ENCODE measurements at places on chromosomes 6 and 20. TPM values are rescaled to one million over a fixed set of nuclear protein-coding genes. Genes with fewer than 3 reads are reported as not detected.

DNA sequence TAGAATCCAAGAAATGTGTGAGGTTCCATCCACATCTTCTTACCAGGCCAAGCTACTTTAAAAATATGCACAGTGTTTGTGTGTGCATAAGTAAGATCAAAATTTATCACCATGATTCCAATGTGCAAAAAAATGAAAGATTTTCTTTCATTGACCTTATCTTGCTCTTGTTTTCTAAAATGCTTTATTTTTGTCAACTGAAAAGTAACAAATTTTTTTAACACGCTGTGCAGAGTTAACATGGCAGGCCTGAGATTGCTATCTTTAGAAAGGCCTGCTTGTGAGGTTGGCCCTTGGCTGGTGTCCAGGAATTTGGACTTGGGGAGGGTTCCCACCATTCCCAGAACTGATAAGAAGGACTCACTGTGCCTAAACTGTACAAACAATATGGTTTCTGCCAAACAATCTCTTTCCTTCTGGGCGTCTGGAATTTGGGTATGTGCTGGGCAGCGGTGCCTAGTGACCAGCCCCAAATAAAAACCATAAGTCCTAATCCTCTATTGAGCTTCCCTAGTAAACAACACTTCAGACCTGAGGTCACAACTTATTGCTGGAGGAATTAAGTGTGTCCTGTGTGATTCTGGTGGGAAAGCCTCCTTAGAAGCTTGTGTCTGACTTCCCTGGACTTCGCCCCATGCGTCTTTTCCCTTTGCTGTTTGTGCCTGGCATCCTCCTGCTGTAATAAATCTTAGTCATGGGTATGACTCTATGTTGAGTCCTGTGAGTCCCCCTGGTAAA is 19.8 kb upstream of the MYLIP start:
- DNase-seq: no peak

- DNase-seq: no peak
Measured at GRCh38 chr6:47788498-47788884, 6.7 kb downstream of the OPN5 start.

GRCh38 chr6:37114612-37115011 is 55.3 kb upstream of the PIM1 start:
- DNase-seq: no peak

GRCh38 chr20:41432746-41433145 is 66.1 kb upstream of the EMILIN3 start:
- no peak for DNase-seq

SCUBE3 gene
- 5.7 TPM for total RNA-seq

- no peak for DNase-seq
Measured at GRCh38 chr6:38631186-38631783, 8.4 kb downstream of the BTBD9 start.

DNA sequence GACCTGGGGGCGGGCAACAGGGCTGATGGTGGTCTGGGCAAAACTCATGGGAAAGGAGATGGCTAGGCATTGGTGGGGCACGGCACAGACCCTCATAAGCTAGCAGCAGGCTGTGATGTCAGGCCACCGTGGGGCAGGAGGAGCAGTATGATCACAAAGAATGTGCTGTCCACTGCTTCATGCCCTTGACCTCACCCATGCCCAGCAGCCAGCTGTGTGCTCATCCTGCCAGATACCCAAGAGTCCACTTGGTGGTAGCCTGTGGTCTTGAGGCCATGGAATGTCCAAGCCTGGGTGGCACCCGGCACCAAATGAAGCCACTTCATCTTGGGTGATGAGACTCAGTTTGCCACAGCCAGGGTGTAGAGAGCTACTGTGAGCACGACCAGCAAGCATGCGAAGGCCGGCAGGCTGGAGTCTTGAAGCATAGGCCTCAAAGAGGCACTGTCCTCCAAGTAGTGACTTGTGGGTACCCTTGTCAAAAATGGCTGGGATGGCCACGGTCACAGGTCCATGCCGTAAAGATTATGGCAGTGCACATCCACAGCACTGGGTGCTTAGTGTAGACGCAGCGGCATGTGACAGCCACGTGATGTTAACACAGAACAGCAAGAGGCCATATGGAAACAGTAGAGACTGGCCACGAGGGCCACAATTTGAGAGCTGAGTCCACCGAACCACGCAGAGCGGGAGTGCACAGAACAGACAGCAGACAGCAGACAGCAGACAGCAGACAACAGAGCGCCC is 19.0 kb downstream of the PLAGL2 start:
- DNase-seq: no peak

SLC22A7 gene
- not detected for total RNA-seq

GRCh38 chr20:63312690-63313348 is 19.8 kb downstream of the COL20A1 start:
- DNase-seq: no peak

- no peak for DNase-seq
Measured at GRCh38 chr6:2881423-2881822, 21.7 kb downstream of the SERPINB9 start.

GABRR1 gene
- total RNA-seq: not detected

DNA sequence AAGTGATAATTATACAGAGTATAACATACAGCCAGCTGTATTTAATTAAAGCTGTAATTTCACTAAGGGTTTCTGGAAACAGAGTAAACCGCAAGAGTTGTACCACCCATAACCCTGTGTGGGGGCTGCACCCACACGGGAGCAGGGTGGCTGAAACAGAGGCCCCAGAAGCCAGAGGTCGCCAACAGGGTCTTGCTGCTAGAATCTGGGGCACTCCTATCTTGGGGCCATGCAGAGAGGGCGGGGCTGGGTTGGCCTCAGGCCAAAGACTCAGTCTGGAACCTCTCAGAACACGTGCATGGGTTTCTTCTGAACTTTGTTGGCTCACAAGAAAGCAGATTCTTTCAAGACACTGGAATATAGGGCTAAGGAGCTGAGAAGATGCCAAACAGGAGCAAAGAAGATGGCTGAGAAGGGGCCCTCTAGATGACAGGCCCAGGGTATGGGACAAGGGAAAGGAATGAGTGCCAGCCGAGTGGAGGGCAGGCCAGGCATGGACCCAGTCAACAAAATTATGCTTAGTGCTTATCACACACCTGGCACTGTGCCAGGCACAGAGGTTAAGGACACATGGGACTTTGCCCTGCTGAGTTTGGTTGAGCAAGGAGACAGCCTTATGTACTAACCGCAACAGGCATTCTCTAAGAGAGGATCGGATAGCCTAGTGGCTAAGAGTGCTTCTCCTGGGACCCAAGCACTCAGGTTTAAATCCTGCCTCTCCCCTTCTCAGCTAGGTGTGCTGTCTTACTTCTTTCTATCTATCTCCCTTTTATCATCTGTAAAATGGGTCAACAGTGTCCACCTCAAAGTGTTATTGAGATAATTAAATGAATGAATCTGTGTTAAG is 96.6 kb upstream of the FOXP4 start:
- DNase-seq: peak; percentile 89

DNA sequence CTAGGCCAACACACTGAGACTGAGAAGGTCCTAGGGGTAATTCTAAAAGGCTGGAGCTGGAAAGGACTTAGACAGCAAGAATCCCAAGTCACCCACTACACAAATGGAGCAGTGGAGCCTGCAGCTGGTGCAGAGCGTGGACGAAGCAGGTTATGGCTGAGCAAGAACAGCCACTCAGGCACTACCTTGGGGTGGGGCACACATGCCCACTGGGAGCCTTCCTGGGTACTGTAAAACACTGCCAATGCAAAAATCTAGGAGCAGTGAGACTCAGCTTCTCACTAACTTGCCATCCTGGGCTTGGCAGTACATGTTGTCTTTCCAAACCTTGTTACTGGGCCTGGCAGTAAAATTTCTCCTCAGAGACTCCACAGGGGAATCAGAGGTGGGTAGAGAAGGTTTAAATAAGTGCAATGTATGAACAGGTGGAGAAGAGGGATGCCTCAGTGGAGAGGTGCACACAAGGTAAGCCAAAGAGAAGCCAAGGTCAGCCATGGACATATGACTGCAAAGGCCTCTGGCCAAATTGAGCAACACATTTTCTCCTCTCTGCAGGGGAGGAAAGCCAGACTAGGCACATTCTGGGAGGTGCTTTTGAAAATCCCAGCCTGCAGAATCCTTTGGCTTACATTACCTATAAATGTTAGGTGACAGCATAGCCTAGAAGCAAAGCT is 105.6 kb downstream of the TNFRSF21 start:
- DNase-seq: no peak

NKAPL gene
- 7.5 TPM for total RNA-seq

DNA sequence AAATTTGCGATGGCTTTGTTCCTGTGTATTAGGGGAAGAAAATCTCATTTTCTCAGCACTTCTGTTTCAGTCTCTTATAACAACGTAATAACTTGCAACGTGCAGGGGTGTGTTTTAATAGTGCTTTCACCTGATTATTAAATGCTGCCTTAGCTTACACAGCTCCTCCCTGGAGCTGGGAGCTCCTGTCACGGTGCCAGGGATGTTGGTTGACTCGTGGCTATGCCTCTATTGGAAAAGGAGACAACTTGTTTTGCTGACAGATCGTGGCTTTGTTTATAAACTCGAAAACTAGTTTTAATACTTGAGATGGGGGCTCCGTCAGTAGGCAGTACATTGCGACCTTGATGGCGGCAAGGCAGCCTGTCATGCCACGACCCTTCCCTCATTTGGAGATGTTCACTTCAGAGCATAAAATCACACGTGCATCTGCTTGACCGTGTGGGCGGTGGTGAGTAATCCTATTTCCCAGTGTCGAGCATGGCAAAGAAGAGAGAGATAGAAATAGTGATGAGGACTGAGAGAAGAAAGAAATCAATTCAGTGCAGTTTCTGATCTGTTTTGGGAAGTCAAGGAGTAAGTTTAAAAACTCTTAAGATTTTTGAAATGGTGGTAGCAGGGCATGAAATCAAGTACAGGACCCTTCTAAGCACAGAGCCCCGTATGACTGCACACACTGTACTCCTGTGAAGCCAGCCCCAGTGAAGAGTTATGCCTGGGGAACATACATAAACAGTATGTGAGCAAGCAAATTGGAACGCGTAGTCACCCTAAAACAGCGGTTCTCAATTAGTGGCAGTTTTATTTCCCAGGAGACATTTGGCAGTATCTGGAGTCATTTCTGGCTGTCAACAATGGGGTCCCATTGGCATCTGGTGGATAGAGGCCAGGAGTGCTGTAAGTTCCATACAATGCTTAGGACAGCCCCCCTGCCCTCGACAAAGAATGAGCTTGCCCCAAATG is 147.2 kb downstream of the DOK5 start:
- no peak for DNase-seq

DNA sequence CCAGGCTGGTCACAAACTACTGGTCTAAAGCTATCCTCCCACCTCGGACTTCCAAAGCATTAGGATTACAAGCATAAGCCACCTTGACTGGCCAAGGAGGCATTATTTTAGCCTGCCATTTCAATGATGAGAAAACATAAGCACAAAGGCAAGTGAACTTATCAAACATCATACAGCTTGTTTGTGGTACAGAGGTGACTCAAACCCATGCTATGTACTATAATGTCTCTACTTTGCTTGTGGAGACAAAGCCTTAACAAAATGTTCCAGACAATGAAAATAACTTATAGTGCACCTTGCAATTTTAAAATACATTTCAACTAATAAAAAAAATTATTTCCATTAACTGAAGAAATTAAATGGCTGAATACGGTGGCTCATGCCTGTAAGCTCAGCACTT is 26.2 kb downstream of the HDAC2 start:
- DNase-seq: no peak

PROKR2 gene
- total RNA-seq: not detected

SSTR4 gene
- not detected for total RNA-seq

GRCh38 chr6:2913621-2914317 is 10.7 kb upstream of the SERPINB9 start:
- no peak for DNase-seq

HLA-DRA gene
- 119 TPM for total RNA-seq

GRCh38 chr6:137165375-137166246 is 7.8 kb downstream of the IL22RA2 start:
- DNase-seq: no peak

GRCh38 chr6:56863366-56863765 is 91.5 kb upstream of the BEND6 start:
- no peak for DNase-seq

RPN2 gene
- total RNA-seq: 72.8 TPM

ERVFRD-1 gene
- 0.36 TPM for total RNA-seq

ATP6V1G2 gene
- 9.1 TPM for total RNA-seq

- no peak for DNase-seq
Measured at GRCh38 chr6:119201480-119201879, 123.0 kb upstream of the FAM184A start.

DZANK1 gene
- 1.2 TPM for total RNA-seq

CRIP3 gene
- total RNA-seq: not detected

DNA sequence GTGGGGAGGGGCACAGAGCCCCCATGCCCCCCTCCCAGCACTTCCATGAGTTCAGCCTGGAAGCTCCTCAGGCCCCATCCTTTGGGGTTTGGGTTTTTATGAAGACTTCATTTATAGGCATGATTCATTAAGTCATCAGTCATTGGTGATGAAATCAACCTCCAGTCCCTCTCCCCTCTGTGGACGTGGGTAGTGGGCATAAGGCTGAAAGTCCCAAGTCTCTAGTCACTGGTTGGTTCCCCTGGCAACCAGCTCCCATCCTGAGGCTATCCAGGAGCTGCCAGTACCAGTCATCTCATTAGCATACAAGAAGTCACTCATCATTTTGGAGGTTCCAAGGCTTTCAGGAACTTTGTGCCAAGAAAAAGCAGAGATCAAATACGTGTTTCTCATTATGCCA is 9.2 kb downstream of the TGM3 start:
- no peak for DNase-seq

GRCh38 chr20:9507544-9508239 is 6.7 kb upstream of the LAMP5 start:
- DNase-seq: no peak

- no peak for DNase-seq
Measured at GRCh38 chr6:29462022-29462421, 5.1 kb downstream of the OR2H1 start.

KCNK17 gene
- total RNA-seq: not detected

GRCh38 chr20:19981031-19981451 is 36.1 kb upstream of the NAA20 start:
- no peak for DNase-seq

GRCh38 chr6:72776456-72776855 is 154.6 kb downstream of the KCNQ5 start:
- no peak for DNase-seq

DST gene
- total RNA-seq: 610 TPM

DDX43 gene
- 2.5 TPM for total RNA-seq

PRKN gene
- total RNA-seq: 10.7 TPM

DNA sequence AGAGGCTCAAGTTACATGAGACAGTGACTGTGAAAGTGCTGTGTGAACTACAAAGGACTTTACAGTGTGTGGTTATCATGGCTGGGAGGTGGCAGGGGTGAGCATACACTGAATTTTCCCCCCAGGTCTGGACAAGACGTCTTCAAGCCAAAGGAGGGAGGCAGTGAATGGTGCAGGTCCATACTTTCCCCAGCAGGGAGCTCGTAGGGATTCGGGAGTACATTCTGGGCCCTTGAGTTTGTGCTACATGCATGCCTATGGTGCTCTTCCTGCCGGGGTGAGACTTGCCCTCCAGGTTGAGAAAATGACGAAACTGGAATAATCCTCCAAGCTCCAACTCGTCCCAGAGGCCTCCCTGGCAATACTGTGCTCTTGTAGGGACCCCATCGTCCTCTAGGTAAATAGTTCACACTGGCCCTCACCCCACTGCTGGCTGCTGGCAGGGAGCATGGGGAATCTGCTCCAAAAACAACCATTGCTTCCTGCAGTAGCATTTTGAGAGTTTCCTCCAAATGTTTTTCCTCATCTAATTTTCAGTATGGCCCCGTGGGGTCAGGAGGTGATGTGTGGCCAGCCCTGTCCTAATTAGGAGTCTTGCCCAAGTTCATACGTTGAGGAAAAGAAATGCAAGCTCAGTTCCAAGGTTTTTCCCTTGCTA is 57.6 kb downstream of the ZNF831 start:
- no peak for DNase-seq

- DNase-seq: peak; percentile 63
Measured at GRCh38 chr6:167572841-167573271, 248.0 kb downstream of the TTLL2 start.

IER3 gene
- total RNA-seq: 65.3 TPM
